ENCODE measurements at places on chromosomes 12 and 14.

GRCh38 chr12:52224151-52224550 lies 8.9 kb upstream of the KRT7 start:
- DNase-seq = no peak

- no peak for DNase-seq
Measured at GRCh38 chr12:54984658-54985376, at the start of gene TESPA1. Gene TESPA1, minus strand, starts transcription at chr12:54984762. Its CDS starts 10,200 bp downstream, at chr12:54974562.

- DNase-seq = no peak
Measured at GRCh38 chr12:123065676-123066383, 85.1 kb downstream of the PITPNM2 start.

DNA sequence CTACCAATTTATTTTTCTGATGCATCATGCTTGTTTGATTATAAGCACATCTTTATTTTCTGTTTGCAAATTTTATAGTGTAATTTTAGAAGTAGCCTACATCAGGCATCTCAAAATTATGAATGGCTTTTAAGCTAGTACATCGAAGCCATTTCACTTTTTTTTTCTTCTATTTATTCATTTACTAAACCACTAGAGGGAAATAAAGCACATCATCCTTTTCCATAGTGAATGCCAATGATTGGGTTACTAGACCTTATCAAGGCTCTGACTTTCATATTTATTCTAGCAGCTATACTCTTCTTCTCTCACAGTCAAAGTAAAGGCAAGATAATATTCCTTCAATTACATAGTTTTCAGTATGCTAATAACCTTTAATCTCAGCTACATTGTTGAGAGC lies 736.4 kb upstream of the LRFN5 start:
- DNase-seq = no peak

DNA sequence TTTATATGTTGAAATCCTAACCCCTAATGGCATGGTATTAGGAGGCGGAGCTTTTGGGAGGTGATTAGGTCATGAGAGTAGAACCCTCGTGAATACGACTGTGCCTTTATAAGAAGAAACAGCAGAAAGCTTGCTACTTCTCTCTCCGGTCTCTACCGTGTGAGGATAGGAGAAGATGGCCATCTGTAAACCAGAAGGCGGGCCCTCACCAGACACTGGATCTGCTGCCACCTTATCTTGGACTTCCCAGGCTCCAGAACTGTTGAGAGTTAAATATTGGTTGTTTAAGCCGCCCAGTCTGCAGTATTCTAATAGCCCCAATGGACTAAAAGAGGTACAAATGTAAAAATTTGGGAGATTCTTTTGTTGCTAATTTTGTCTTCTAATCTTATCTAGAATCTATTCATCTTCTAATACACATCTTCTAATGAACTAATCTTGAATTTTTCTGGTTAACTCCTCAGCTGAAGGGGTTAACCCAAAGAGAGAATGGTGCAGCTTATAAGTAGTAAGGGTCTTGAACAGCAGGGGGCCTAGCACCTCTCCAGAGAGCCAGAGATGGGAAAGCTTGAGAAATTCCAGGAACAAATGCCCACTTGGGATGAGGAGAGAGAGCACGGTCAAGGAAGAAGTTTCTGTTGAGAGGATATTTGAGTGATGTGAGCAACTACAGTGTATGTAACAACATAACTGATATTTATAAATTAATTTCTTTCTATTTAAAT lies 264.0 kb upstream of the GRIP1 start:
- DNase-seq = no peak

- no peak for DNase-seq
Measured at GRCh38 chr14:49778421-49778820, 10.5 kb downstream of the KLHDC2 start.

DNA sequence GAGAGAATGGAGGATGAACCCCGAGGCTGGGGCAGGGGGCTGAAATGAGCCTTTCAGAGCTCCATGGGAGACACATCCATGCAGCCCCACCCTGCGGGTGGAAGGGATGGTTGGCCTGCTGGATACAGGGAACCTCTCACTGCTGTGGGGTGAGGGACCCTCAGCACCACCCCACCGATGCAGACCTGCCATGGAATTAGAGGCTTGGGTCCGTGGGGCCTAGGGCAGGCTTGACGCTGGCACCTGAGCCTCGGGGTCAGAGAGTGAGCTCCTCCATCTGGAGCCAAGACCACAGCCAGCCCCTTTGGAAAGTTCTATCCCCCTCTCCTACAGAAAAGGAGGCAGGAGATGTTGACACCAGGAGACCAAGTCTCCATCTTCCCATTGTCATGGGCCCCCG lies 7.4 kb upstream of the KRT74 start:
- no peak for DNase-seq

DNA sequence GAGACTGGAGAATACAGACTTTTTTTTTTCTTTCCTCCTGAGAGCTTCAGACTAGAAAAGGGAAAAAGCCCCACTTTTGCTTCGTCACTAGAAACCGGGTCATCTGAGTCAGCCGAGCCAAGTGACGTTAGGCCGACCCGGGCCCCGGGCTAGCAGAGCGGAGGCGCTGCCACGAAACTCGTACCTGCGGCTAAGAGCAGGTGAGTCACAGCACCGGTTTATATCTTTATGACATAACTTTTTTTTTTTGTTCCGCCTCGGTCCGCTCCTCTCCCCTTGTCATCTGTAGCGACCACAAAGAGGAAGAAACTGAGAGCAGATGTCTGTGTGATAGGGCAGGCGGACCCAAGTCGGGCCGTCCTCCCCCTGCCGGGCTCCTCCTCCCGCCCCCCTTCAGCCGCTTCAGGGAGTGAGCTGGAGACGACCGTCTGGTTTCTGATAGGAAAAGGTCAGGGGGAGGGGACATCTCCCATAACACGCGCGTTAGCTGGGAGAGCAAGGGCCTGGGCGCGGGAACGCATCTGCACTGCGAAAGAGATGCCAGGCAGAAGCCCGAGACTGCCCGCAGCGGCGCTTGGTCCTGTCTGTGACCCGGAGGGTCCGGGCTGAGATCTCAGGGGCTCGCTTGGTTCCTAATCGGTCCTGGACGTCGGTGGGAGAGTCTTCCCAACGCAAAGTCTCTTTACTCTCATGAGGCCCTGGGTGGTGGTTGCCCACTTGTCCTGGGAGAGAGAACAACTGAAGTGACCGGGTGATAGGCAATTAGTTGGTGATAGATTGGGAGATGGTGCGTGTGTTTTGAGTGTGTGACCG lies 586 bp downstream of the TTC6 start:
- DNase-seq = no peak

DNA sequence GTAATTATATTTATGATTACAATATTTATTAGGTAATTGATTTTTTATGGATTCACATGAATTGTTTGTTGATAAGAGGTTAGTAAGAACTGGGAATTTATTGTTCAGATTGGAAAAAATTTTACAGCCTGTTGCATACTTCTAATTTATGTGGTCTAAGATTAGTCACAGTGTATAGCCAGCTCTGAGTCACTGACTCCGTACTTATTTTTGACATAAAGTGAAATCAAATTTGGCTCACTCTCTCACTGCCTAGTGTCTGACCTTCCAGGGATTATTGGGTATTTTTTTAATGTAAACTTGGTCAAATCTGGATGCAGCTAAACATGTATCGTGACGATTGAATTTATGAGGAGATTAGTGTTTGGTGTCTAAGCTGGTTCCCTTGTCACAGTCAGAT lies 109.3 kb downstream of the PTPRQ start:
- DNase-seq = no peak

Measured in C1 segment of cervical spinal cord (tissue), 14 donors.